Mammary microvascular endothelial cell (primary cell): ENCODE measurements at places on chromosomes 7 and 10. TPM values are rescaled to one million over a fixed set of nuclear protein-coding genes. Genes with fewer than 3 reads are reported as not detected.

SLC13A1 gene
- total RNA-seq: not detected in 2 replicates

AEBP1 gene
- 8.2 and 9.2 TPM in 2 replicates for total RNA-seq

LIPN gene
- not detected in 2 replicates for total RNA-seq

GPR37 gene
- 0.10 TPM in 1 of 2 replicates, not detected in the other for total RNA-seq

PIP gene
- total RNA-seq: not detected in 2 replicates

TMEM236 gene
- total RNA-seq: 0.79 and 0.80 TPM in 2 replicates
